Stimulated activated CD4-positive, alpha-beta T cell treated with anti-CD3 and anti-CD28 coated beads, TNF-alpha, amount 100 ng/mL, for 4 hours (primary cell): ENCODE measurements at places on chromosomes 1 and 21.

DNA sequence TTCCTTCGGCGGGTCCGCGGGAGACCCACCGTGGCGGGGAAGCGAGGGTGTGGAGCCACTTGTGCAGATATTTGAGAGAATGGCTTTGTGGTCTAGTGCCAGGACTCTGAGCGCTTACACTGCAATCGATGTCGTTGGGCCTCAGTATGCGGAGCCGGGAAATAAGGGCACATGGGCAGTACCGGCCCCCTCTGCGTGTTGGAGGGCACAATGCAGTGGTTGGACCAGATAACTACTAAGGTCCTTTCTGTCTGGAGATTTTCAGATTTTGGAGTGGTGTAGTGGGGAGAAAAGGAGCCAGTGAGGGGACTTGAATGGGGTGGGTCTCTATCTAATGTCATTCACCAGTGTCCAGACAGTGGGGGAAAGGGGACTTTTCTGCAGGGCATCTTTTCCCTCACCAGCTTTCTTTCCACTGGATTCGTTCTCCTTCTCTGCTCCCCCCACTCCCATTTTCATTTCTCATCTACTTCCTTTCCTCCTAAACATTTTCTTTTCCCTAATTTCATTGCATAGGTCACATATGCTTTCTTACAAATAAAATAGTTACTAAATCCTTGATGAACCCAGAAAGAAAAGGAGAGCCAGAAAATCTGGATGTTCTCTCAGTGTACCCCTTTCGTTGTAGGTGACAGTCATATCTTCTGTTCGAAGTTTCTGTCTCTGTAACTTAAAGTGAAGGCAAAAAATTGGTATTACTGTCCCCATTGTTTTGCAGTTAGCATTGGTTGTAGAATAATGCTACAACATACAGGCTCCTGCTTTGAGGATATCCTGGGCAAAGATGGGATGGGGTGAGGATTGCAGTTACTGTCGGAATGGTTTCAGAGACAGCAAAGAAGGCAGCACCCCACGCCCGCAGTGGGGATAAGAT is 1.4 kb downstream of the ATF3 start:
- no peak for DNase-seq

- DNase-seq = no peak
These were observed 344.0 kb upstream of the USP24 start for GRCh38 chr1:55559161-55559611.

- DNase-seq = no peak
These were observed 594.2 kb upstream of the ADAMTS5 start for GRCh38 chr21:27561116-27561515.

GRCh38 chr1:27148591-27148990 is 6.3 kb downstream of the SLC9A1 start:
- DNase-seq = no peak

DNA sequence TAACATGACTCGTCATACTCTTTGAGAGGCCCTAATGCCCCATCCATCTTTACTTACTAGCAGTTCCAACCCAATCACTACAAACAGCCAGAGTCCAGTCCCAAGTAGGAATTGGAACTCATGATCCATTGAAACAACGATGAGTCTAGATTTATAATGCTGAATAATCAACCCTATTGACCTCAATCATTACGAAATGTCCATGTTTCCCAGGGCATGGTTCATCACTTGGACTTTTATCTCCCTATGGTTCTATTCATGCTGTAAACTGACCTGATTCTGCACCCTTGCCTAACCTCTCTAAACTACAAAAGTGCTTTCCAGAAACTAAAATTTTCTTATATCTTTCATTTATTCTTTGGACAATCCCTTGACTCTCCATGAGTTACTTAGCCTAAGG is 840.0 kb upstream of the B3GALT2 start:
- no peak for DNase-seq

DNA sequence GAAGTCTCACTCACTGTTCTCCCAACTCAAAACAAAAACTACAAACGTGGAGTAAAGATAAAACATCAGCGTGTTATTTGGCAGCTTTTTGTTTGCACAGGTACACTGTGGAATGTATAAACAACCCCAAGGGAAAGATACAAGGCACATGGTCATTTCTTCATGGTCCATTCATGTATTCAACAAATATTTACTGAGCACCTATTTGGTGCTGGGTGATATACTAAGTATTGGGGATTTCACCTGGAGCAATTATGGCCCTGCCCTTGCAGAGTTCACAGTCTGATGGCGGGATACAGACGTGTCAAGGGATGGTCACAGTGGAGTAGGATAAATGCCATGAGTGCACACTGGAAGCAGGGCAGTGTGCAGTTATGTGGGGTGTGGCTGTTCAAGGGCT is 136.1 kb downstream of the SPATA46 start:
- DNase-seq = no peak

GRCh38 chr1:190478149-190479049 is 735 bp upstream of the BRINP3 start:
- DNase-seq = no peak

- no peak for DNase-seq
These were observed 56.1 kb downstream of the EYA3 start for GRCh38 chr1:28032281-28032680.

DNA sequence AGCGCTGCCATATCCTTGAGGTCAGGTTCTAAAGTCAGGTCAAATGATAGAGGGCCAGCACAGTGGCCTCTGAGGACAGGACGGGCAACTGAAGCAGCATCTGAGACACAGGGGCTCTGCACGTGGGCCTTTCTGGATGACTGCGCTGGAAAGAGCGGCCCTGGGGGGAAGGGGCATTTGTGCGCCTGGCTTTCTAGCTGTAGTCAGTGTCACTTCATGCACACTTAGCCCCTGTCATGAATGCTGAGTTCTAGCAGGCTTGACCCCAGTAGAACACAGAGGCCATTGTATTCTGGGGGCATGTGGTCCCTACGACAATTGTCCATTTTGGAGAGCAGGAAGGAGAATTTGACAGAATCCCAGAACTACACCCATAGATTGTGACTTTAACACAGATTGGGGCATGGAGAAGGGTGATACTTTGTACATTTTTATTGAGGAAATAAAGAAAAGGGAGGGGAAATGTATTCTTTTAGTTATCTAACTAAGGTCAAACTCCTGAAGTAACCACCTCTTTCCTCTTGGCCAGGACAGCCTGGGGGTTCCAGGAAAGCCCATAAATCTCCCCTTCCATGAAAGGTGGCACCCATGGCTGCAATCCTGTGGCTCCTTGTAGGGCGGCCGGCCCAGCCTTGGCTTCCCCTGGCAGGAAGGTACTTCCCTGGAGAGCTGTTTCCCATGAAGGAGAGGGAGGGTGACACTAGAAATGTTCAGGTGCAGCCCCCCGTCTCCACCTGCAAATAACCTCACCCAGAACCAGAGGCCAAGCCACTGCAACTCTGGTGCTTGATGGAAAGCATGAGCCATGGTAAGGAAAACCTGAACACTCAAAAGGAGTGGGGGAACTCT is 34.4 kb downstream of the NTPCR start:
- DNase-seq = no peak

GRCh38 chr1:78432016-78432415 is 58.8 kb upstream of the PTGFR start:
- no peak for DNase-seq

DNA sequence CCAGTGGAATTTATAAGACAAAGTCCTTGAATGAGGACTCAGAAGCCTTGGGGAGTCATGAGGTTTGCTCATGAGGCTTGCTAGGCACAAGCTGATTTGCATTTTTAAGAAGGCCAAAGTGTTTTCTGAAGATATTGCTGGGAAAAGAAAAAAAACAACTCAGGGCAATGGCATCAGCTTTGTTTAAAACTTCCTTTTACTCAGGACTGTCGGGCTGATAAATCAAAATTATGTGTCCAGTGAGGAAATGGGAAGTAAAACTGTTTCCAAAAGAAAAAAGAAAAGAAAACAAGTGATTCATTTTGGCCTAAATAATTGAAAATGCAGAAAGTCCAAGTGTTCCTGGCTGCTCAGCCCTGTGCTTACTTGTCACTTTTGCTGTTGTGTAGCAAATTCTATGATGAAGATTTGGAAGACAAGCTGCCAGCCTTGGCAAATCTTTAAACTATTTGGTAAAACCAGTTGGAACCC is 282.4 kb downstream of the HLX start:
- DNase-seq = no peak

GRCh38 chr21:23968722-23969647 is 1638.3 kb downstream of the MRPL39 start:
- peak; percentile 51 for DNase-seq

DNA sequence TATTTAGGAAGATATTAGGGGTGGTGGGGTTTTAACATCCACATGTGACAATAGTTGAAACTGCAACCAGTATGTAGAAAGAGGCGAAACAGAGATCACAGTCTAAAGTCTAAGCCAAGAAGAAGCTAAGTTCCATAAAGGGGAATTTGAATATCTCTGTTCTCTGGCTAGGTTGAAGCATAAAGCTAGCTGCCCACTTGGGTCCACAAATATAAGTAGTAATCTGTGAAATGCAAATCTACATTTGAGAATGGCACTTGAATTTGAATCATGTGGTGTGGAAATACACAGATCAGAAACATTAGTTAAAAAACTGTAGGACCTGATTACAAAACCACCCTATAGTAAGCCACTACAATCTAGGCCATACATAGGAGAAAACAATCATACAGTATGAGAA is 602.1 kb downstream of the LMO4 start:
- DNase-seq = no peak
